CD4-positive, alpha-beta memory T cell (primary cell): ENCODE measurements at places on chromosomes 2 and 18. TPM values are rescaled to one million over a fixed set of nuclear protein-coding genes. Genes with fewer than 3 reads are reported as not detected.

CHPF gene
- total RNA-seq: 8.5 TPM

- no peaks in the 10 kb centered on the region for H3K36me3 ChIP-seq
- H3K27me3 ChIP-seq: no peaks in the 10 kb centered on the region
- no peak for DNase-seq
- H3K4me1 ChIP-seq: no peaks in the 10 kb centered on the region
- H3K4me3 ChIP-seq: no peak overlapping the region
Observed at GRCh38 chr2:72998234-72998651, 73.3 kb downstream of the SFXN5 start.

GRCh38 chr2:23711979-23712755 lies 214.8 kb downstream of the ATAD2B start:
- peaks cover 4% of the 10 kb centered on the region for H3K36me3 ChIP-seq
- no peaks in the 10 kb centered on the region for H3K4me1 ChIP-seq
- H3K4me3 ChIP-seq: no peak overlapping the region
- DNase-seq: no peak
- no peak overlapping the region for H3K27ac ChIP-seq
- no peaks in the 10 kb centered on the region for H3K27me3 ChIP-seq

GRCh38 chr2:60091266-60091665 lies 462.2 kb downstream of the BCL11A start:
- H3K27me3 ChIP-seq: no peaks in the 10 kb centered on the region
- H3K4me3 ChIP-seq: no peak overlapping the region
- DNase-seq: no peak
- no peak overlapping the region for H3K27ac ChIP-seq
- H3K36me3 ChIP-seq: no peaks in the 10 kb centered on the region

GRCh38 chr2:79511320-79511951 lies 1.4 kb upstream of the CTNNA2 start:
- no peaks in the 10 kb centered on the region for H3K27me3 ChIP-seq
- H3K4me3 ChIP-seq: no peak overlapping the region
- DNase-seq: no peak
- H3K36me3 ChIP-seq: no peaks in the 10 kb centered on the region
- no peaks in the 10 kb centered on the region for H3K4me1 ChIP-seq

GRCh38 chr2:32926708-32927084 lies 20.1 kb upstream of the LTBP1 start:
- no peaks in the 10 kb centered on the region for H3K36me3 ChIP-seq
- H3K27me3 ChIP-seq: no peaks in the 10 kb centered on the region
- H3K27ac ChIP-seq: no peak overlapping the region
- DNase-seq: no peak
- H3K4me1 ChIP-seq: no peaks in the 10 kb centered on the region

DNA sequence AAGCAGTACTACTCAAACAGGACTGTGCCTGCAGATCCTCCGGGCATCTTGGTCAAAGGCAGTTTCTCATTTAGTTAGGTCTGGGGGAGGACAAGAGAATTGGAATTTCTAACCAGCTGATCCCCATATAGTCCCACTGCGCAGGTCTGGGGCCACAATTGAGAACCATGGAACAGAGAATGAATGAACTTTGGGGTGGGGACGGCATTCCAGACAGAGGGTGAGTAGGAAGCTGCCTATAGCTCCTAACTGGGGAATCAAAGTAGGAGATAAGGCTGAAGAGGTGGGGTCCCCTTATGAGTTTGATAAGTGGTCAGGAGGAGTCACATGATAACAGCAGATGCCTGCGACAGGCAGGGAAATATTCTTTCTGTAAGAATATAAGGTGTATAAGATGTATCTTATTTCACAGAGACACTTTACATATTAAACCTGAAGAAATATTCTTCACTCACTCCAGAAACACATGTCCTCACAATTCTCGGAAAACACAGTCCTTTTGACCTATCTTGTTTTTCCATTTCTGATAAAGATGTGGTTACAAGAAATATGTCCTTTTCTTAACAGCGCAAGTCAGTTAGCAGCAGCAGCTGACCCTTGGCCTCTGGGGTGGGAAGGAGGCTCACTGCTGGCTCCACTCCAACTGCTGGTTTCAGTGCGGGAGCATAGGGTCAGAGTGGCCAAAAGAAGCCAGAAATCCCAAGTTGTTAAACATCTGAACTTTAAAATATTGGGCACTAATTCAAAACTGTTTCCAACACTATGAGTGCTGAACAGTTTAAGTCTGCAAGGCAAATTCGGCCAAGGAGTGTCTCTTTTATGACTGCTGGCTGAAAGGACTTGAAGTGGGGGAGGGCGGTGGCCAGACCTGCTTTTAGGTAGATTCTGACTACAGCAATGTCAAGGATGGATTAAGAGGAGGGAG lies 12.6 kb upstream of the TMEM214 start:
- no peak overlapping the region for H3K27ac ChIP-seq
- H3K4me1 ChIP-seq: no peaks in the 10 kb centered on the region
- H3K4me3 ChIP-seq: no peak overlapping the region
- DNase-seq: no peak
- H3K36me3 ChIP-seq: peaks cover 6% of the 10 kb centered on the region
- no peaks in the 10 kb centered on the region for H3K27me3 ChIP-seq
